Fibroblast of skin of abdomen (primary cell): ENCODE measurements at places on chromosomes 12 and 14.

DNA sequence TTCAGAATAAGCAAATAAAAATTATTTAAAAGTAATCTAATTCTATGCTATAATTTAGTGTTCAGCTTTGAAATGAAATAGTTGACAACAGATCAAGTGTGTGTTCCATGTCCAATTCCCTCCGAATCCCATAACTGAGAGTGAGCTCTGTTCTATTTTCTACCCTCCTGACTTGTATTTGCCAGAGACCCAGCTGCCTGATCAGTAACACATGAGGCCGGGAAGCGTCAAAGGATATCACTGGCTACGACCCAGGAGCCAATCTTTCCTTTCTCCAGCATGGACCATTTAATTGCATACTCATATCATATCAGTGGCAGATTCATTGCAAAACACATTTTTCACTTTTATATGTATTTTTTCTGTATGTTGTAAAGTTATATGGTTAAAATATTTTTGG is 108.8 kb upstream of the TSPAN8 start:
- DNase-seq, result no peak

GRCh38 chr12:52123487-52124186 is 44.1 kb downstream of the SMIM41 start:
- no peak for DNase-seq

DNA sequence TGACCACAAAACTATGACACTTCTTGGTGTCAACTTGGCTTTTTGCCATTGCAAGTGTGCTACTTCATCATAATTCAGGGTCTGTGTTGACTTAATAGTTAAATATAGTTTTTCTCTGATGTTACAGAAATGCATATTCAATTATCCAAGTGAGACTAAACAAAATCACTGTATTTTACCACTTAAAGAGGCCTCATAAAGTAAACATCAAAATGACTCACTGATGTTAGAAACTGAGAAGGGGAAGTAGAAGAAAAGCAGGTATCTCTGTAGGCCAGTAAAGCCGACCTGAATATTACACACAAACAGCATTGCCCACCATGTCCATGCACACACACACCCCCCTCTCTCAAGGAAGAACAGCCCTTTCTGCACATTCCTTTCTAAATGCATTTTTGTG is 55.4 kb downstream of the RPAP3 start:
- DNase-seq, result no peak

DNA sequence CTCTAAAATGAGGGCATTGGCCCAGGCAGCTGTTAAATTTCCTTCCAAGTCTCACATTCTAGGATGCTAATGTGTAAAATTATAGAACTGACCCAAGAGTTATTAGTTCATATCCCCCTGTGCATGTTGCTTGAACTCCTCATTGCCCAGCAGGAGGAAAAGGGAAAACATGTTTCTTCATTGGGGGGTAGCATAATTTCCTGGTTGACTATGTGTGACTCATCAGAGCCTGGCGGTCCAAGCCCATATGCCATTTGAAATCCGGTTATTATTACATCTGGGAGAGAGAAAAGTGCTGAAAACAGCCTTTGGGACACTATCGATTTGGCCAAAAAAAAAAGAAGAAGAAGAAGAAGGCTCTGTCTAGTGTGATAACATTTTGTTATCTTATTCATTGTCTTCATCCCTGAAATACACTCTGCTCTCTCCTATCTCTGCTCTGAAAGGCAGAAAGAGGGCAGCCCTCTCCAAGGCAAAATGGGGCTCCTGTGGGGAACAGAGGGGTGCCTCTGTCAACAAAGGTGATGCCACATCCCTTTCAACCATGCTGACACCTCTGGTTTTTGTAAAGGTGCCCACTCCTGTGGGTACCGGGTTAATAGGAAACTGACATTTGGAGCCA is 114.2 kb downstream of the DAD1 start:
- DNase-seq, result peak; percentile 43

- DNase-seq, result no peak
These were observed 67.2 kb upstream of the PLEKHG3 start for GRCh38 chr14:64636980-64637429.

DNA sequence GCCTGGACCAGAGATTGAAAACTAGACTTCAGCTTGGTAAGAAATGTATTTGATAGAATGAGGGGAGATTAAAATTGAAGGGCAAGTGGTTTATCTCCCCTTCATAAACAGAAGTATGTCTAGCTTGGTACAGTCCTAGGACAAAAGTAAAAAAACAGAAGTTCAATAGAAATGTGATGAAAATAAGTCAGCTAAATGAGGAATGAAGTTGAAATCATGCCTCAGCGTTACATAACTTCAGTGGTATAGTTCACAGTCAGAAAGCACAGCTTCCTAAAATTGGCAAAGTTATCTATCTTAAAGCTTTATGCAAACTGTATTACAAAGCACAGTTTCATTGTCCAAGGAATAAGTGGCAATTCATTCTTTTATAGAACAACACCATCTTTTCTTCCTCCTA is 90.2 kb upstream of the SYT10 start:
- DNase-seq, result no peak

- no peak for DNase-seq
These were observed 127.3 kb upstream of the SLC38A2 start for GRCh38 chr12:46499901-46500300.

DNA sequence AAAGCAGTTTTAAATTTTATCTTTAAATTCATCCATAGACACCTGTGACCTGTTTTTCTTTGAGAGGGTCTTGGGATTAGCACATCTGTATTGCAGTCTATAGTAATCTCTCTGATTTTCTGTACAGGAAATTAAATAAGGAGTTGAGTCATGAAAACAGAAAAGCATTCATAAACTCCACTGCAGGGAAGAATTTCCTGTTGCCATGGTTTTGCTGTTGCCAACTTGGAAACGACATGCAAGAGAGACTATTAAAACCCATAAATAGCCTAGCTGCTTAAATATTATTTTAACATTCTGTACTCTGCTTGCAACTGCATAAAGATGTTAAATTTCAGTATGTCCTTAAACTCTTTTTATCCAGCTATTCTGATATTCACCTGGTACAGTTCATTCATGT is 281.0 kb upstream of the RGS6 start:
- peak; percentile 86 for DNase-seq

GRCh38 chr14:54465654-54466053 is 23.1 kb downstream of the GMFB start:
- DNase-seq, result no peak

DNA sequence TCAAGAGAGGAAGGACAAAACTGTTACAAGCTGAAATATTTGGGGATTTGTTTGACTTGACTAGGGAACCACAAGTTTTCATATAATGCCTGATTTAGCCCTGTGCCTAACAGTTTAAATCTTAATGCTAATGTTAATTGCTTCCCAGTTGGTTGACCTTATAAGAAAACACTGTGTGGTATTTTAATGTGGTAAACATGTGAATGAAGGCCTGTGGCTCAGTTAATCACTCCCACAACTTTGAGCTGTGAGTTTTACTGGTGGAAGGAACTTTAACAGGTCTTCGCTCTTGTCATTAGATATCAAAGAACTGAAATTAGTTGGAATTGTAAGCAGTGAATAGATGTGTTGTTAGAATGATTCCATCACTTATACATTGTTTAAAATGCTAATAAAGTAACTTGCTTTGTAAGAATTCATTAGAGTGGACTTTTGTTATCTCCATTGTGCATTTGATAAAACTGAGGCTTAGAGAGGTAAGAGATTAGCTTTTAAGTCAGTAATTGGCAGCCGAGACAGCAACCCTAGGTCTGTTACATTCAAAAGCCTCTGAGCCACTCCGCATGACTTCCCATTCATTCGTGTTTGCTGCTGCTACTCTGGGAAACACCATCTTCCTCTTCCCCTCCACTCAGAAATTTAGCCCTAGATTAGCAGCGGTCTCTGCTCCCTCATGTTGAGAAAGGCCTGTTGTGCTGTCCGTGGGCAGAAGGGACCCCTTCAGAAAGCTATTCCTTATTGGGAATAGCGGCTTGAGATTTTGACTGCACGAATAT is 1.0 kb upstream of the TBK1 start:
- no peak for DNase-seq

GRCh38 chr14:30443368-30444007 is 115.5 kb upstream of the G2E3 start:
- DNase-seq, result peak; percentile 18

DNA sequence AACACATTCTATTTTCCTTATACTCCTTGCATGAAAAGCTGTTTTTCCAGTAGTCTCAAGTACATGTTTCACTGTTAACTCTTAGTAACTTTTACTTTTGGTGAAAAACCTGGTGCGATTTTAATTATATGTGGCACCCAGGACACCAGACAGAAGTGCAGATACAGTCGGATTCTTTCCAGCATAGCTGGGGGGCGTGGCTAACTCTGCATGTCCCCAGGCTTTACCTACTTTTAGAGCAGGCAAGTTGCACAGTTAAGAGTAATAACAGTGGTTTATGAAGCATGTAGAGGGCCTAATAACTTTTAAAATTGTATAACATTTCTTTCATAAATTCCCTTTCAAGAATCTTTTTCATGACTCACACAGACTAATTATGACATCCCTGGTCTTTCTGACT is 70.7 kb downstream of the HSD17B6 start:
- no peak for DNase-seq

DNA sequence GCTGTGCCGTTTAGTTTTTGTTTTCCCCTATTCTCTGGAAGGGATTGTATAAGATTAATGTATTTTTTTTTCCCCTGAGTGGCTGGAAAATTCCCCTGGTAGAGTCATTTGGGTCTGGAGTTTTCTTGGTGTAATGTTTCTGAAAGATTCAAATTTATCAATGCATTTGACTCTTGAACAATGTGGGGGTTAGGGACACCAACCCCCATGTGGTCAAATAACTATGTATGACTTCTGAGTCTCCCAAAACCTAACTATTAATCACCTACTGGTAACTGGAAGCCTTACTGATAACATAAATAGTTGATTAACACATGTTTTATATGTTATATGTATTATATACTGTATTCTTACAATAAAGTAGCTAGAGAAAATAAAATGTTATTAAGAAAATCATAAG is 220.1 kb upstream of the PDE3A start:
- no peak for DNase-seq

DNA sequence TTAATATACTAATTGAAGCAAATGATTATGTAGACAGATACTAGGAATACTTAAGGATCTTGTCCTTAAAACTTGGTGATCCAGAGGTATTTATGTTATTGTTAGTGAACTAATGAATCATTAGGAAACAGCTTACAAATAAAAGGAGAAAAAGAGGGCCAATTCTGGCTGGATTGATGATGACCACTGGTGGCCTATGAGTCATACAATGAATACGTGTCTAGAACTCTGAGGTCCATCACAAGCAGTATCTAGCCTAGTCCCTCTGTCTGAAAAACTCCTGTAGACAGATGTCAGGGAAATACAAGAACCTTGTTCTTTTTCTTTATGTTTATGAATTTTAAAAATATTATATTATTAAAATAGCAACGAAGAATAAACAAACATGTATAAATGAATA is 51.7 kb upstream of the RTL1 start:
- peak; percentile 51 for DNase-seq

DNA sequence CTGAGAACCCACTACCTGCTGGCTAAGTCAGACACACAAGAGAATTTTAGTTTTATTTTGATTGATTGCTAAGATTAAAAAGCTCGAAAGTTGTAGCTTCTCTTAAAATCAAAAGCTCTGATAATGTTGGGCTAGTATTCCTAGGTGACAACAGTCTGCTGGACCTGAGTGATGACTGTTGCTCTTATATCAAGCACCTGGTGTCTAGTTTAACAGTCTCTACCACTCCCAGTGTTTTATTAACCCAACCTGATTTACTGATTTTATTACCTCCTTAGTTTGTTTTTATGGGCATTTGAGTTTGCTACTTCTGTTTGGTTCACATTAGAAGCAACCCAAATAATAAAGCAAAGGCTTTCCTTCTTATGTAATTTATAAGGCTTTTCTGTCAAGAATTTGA is 41.8 kb downstream of the ATP6V1D start:
- DNase-seq, result no peak

GRCh38 chr14:60087668-60088067 is 4.1 kb upstream of the PCNX4 start:
- no peak for DNase-seq

DNA sequence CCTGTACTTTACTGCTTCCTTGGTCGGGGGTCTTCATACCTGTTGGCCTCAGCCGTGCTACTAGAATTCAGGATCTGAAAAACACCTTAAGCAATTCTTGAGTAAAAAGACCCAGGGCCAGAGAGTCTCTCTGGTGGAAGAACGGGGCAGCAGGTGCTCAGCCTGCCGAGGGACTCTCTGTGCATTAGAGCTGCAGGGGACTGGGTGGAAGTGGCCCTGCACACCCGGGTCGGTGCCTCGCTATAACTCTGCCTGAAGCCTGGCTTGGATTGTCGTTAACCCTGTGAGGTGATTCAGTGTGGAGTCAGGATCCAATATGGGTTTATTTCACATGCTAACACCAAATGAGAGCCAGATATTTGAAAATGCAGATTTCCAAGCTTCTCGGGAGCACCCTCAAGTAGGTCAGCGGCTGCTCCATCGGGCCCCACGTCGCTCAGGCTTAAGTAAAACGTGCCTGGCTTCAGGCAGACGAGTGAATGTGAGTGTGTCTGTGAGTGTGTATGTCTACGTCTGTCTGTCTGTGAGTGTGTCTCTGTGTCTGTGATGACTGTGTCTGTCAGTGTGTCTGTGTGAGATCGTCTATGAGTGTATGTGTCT is 35.1 kb upstream of the C14orf180 start:
- DNase-seq, result no peak

- DNase-seq, result no peak
These were observed 40.2 kb upstream of the OTOGL start for GRCh38 chr12:80059102-80059501.

DNA sequence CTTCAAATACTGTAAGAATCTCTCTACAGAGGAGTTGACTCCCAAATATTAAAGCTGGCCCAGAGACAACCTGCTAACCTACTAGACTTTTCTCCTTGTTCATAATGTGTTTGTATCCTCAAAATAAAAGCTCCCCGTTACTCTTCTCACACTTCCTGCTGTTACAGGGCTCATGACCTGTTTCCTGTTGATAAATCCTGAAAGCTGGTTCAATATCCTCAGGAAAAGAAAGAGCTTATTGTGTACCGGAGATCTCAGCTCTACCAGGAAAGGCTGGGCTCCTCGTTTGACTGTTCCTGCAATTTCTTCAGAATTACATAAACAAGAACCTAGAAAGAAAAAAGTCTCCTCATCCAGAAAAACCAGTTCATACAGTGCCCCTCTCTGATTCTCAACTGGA is 30.8 kb downstream of the CLEC1A start:
- DNase-seq, result no peak
